ENCODE measurements at places on chromosomes 11 and 22.

GRCh38 chr11:11028017-11028692, 170.3 kb upstream of the ZBED5 start:
- peak; percentile 76 for DNase-seq

GRCh38 chr22:22866381-22867111, 21.1 kb upstream of the IGLL5 start:
- DNase-seq, result peak; percentile 4

DNA sequence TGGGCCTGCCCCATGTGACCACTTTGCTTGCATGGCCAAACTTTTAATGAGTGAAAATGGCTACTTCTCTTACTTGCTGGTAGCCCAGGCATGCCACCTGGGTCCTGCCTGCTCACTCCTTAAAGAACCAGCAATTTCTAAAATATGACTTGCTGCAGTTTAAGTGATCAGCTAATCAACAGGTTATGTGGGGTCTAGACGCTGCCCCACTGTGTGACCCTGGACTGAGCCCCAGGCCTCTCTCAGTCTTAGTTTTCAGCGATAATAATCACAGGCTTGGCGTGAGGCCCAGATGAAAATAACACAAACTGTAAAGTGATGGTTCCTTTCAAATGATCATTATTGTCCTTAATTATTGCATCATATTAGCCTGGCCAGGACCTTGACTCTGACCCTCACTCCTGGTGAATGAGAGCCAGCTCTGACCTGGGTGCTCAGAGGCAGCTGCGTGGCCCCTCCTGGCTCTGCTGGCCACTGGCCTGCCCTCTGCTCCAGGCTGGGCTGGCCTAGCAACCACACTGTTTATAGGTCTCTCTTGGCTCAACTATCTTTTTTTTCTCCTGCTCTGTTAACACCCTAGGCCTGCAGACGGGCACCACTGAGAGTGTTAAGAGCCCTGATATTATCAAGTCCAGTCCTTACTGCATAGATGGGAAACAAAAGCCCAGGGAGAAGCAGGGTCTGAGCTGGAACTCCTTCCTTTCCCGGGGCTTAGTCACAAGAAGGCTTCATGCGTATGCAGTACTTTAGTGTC, 89.7 kb downstream of the RRM1 start:
- no peak for DNase-seq

DNA sequence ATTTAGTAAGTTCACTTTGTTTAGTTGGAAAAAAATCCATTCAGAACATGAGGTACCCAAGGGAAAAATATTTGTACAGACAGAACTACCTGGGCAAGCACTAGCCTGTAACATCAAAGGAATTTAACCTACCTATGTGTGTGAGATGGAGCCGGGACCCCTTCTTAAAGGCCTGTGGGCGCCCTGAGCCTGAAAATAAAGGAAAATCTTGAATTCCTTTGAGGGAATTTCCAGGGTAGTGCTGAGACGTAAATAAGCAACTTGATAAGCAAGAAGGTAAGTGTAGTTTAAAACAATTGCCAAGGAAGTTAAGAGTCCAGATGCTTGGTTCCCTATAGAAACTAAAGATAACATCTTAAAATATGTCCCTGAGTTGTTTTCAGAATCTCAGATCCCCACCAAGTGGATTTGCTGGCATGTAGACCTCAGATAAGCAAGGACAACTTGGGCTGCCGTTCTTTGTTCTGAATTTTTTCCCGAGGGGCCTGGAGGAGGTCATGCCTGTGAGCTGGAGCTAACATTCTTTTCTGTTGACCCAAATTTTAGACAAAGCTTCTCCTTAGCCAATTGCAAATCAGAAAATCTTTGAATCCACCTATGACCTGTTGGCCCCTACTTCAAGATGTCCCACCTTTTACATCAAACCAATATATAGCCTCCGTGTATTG, 31.0 kb downstream of the MED17 start:
- DNase-seq, result no peak

- DNase-seq, result no peak
These were observed 22.5 kb upstream of the OAF start for GRCh38 chr11:120188371-120188770.

DNA sequence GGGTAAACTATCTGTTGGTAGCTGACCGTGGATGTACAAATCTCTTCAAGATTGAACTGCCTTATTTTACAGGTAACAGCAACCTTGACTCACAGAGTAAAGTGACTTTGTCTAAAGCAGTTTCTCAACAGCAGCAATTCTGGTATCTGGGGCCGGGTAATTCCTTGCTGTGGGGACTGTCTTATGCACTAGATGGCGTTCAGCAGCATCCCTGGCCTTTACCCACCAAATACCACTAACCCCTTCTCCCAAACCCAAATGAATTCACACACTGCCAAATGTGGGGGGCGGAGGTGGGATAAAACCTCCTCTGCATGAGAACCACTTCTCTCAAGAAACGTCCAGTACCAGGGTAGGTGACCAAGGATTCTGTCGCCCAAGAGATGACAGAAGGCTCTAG, 1.7 kb upstream of the INCENP start:
- peak; percentile 30 for DNase-seq

GRCh38 chr11:110337570-110338193, 41.3 kb upstream of the RDX start:
- DNase-seq, result peak; percentile 90

DNA sequence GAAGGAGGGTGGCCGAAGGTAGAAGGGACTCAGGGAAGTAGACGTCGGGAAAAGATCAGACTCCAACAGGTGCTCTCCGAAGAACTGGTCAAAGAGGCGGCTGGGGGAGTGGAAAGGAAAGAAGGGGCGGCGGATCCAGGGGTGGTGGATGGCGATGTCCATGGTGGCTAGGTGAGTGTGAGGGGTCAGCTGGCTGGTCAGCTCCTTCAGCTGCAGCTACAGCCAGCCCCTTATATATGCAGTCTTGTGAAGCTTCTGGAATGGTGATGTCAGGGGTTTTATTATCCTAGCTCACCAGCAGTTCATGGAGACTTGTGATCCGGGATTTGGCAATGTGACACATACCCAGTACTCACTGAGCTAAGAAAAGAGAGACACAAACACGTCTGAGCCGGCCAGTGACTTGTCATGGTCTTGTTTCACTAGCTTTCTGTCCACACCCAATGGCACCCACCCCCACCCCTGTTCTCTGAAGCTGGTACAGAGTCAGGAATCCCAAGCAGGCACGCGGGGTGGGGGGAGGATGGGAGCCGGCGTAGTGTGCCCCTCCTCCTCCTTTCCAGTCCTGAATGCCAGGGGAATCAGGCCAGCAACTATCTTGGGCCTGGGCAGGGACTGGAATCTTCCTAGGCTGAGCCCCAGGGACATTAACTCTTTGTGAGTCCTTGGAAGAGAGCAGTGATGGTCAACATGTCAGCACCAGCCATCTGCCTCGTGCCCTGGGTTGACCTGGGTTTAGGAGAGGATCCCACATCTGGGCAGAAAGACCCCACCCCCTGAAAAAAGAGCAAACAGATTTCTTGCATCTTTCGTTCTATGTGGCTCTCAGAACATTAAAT, at the start of gene CRYAB:
Gene CRYAB (minus strand): TSS at position 208 of the 839 bp plus-strand sequence. CDS start 46 bp downstream, at position 162.
- DNase-seq, result peak; percentile 98

DNA sequence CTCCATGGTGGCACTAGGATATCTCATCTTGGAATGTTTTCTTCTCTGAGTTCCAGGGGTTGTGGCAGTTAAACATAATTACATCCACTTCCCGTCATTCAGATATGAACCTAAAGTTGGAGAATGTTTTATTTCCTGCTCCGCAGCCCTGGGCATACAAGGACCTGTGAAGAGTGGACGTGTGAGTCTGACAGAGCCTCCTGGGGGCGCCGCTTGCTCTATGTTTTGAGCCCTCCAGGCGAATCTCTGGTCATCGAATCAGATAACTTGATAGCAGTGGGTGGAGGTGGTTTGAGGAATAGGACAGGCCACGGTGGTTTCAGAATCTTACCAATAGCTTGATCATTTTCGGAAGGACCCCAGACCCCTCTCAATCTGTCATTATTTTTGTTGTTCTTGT, 174.2 kb downstream of the NTM start:
- no peak for DNase-seq

- no peak for DNase-seq
These were observed 69.7 kb downstream of the FANCF start for GRCh38 chr11:22555881-22556280.

DNA sequence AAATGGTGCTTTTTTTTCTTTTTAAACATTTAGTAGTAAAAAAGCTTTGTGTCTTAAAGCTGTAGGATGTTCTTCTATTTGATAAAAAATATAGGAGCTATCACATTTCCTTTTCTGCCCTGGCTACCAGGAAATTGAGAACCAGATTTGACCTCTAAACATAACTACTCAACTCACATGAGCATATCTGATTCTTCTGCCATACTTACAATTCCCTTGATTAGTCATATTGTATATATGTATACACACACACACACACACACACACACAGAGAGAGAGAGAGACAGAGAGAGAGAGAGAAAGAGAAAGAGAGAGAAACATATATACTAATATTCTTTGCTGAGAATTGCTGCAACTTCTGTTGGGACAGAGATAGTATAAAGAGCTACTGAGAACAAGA, 23.0 kb upstream of the GDPD4 start:
- DNase-seq, result no peak

GRCh38 chr22:48944433-48944750, 883.3 kb downstream of the BRD1 start:
- DNase-seq, result no peak

DNA sequence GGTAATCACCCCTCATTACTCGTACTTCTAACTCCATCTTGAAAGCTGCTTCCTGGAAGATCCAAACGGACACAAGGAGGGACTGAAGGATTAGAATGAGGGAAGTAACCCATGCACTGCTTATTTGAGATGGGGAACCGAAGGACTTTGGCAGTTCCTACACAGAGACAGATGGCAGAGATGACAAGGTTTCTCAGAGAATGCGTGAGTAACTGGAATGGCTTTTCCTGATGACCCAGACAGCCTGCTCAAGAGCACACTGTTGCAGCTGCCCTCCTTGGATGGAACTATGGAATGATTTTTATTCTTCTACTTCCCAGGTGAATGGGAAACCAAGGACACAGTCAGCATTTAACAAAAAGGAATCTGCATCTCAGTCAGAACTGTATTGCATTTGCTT, 7.3 kb downstream of the KCNJ11 start:
- DNase-seq, result peak; percentile 12

- no peak for DNase-seq
These were observed 18.0 kb downstream of the PPP2R1B start for GRCh38 chr11:111748035-111748804.

DNA sequence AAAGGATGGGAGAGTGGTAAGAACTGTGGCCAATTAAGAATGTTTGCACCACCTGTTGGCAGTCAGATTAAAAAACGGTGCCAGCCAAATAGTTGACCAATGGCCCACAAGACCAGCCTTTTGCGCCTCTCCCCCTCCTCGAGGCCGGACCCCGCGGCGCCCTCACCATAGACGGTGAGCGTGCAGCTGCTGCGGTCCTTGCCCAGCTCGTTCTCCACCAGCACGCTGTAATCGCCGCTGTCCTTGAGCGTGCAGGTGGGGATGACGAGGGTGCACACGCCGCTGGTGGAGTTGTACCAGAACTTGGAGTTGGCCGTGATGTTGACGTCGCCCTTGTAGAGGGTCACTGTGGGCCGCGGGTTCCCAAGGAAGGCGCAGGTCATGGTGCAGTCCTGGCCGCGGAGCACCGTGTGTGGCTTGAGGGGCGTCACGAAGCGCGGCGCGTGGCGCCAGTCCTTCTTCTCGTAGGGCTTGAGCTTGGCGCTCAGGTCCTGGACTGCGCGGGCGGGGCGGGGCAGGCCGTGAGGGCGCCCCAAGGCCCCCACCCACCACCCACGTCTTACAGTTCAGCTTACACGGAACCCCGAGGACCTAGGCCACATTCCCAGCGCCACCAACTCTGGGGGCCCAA, 7.2 kb downstream of the TMEM86A start:
- DNase-seq, result no peak

DNA sequence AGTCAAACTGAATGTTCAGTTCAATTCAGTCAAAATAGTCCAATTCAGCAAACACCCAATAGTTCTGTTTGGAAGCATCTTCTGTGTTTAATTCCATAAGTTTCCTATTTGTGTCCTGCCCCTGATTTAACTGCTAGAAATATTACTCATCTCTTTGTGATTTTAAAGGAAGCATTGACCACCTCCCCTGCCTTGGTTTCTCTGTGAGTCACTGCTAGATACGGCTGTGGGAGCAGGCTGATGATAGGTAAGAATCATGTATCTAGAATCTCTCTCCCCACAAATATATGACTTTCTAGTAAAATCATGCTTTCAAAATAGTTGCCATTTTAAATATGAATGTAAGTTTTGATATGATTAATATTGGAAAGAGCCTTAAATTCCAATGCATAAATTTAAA, 888.5 kb downstream of the NTM start:
- peak; percentile 41 for DNase-seq

GRCh38 chr11:13917264-13917663, 45.3 kb upstream of the SPON1 start:
- DNase-seq, result no peak

DNA sequence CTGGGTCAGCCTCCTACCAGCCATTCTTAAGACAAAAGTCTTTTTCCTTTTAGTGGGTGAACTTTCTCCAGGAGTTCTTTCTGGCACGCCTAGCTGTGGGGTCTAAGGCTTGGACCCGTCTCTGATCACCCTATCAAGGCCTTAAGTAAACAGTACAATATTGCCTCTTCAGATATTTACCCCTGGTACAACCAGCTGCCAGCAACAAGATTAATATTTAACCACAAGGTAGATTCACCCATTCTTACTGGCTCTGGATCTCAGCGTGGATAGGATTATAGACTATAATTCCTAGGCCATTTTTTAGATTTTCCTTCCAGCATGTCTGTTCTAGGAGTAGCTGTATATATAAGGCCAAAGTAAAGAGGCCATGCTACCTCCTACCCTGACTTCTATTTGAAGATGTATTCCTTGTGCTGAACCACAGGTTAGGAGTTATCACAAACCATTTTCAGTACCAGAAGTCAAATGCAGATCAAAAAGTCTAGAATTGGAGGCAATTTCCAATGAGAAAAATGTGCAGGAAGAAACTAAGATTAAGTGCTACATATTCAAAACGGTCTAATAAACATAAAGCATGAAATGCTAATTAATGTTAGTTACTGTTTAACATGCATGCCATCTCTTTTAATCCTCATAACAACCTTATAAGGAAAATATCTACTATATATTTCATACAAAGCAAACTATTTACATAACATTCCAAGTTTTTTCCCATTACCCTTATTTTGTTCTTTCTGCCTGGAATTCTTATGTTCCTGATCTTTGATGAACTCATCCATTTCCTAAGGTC, 110.0 kb upstream of the SYN3 start:
- DNase-seq, result no peak

GRCh38 chr22:30187094-30187493, 59.5 kb downstream of the LIF start:
- no peak for DNase-seq

GRCh38 chr22:49158741-49159564, 668.7 kb downstream of the BRD1 start:
- DNase-seq, result no peak

- no peak for DNase-seq
These were observed 13.2 kb downstream of the RAC2 start for GRCh38 chr22:37230673-37231405.

- DNase-seq, result no peak
These were observed 48.4 kb downstream of the FAM118A start for GRCh38 chr22:45358127-45358526.

DNA sequence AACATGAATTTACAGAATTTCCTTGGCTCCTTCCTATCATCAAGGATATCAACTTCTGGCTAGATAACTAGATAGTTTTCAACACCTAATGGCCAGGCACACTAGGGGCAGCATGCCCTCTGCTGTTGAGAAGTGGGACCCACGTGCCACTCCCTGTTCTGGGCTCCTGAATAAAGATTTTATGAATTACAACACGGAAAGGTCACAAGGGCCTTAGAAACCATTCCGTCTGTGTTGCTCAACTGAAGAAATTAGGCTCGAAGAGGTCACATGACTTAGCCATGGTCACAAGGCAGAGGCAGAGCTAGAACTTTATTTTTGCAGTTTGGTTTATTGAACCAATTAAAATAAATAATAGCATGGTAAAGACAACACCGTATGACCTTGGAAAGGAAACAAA, 36.0 kb downstream of the PRCP start:
- peak; percentile 68 for DNase-seq

Measured in epithelial cell of esophagus (primary cell).